ENCODE measurements at places on chromosomes 2 and 18.

DNA sequence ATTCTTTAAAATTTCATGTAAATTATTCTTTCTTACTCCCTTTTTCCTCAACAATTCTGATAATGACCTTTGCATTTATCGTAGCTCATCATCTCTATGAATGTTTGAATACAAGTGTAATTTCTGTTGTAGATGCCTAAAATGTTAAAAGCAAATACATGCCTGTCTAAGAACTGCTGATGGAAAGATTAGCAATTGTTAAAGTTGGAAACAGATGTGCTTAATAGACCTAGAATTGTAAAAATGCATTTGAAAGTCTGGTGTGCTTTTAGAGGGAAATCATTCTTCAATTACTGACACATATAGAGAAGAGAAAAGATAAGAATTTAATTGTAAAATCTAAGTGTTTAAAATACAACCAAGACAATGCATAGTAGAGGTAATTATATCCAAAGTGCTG is 50.4 kb downstream of the CCDC102B start:
- DNase-seq = no peak
- H3K4me3 ChIP-seq = no peak overlapping the region
- no peaks in the 10 kb centered on the region for H3K4me1 ChIP-seq
- H3K27me3 ChIP-seq = no peaks in the 10 kb centered on the region
- no peak overlapping the region for H3K27ac ChIP-seq

DNA sequence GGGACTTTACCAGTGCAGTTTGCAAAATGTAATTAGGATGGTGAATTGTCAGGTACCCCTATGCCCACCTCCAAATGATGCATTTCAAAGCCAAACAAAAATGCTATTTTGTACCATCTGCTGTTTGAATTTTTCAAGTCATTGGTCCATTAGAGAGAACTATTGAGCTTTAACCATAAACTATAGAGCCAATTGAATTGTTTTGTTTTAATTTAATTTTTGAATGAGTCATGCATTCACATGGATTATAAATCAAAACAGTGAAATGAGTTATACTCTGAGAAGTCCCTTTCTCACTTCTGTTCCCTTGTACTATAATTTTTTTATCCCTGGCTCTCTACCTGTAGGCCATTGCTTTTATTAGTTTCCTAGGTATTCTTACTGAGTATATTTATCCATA is 140.6 kb upstream of the LYPD6 start:
- no peaks in the 10 kb centered on the region for H3K36me3 ChIP-seq
- no peaks in the 10 kb centered on the region for H3K4me1 ChIP-seq
- no peaks in the 10 kb centered on the region for H3K27me3 ChIP-seq

DNA sequence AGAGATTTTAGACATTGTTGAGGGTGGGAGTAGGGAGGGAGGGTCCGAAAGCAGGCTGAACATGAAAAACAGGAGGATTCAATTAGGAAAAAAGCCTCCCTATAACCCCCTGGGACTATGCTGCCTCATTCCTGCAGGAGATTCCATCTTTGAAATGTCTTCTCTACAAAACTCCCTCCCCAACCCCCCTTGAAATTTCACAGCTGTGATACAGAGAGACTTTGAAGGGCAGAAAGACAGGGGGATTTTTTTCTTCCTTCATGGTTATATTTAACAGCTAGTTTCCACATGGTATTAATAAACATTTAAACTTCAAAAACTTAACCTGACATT is 57.6 kb downstream of the TRIB2 start:
- no peaks in the 10 kb centered on the region for H3K4me1 ChIP-seq
- H3K4me3 ChIP-seq = no peak overlapping the region
- no peaks in the 10 kb centered on the region for H3K27me3 ChIP-seq
- no peaks in the 10 kb centered on the region for H3K36me3 ChIP-seq
- DNase-seq = no peak
- H3K27ac ChIP-seq = no peak overlapping the region

DNA sequence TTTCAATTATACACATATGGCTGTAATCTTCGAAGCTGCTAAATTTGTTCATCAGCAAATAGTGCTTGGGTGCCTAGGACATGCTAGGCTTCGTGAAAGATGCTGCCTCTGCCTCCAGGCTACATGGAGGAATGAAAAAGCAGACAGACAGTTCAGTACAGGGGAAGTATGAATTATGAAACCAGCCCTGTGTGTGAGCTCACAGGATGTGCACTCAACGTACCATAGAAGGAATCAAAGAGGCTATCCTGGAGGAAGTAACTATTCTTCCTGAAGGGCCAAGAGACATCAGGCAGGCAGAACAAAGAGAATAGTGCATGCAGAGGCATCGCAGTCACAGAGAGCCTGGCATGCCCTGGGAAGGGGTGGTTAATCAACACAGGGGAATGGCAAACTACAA is 61.4 kb downstream of the DYM start:
- H3K27me3 ChIP-seq = no peaks in the 10 kb centered on the region
- DNase-seq = no peak
- no peak overlapping the region for H3K4me3 ChIP-seq
- H3K36me3 ChIP-seq = no peaks in the 10 kb centered on the region
- no peak overlapping the region for H3K27ac ChIP-seq
- peaks cover 9% of the 10 kb centered on the region for H3K4me1 ChIP-seq

GRCh38 chr2:204794624-204795023 is 249.3 kb downstream of the PARD3B start:
- no peaks in the 10 kb centered on the region for H3K27me3 ChIP-seq
- no peak for DNase-seq
- H3K4me1 ChIP-seq = peaks cover 10% of the 10 kb centered on the region
- no peaks in the 10 kb centered on the region for H3K36me3 ChIP-seq

GRCh38 chr18:50911006-50911405 is 32.1 kb downstream of the ME2 start:
- H3K27me3 ChIP-seq = no peaks in the 10 kb centered on the region
- H3K4me3 ChIP-seq = no peak overlapping the region
- peaks cover 8% of the 10 kb centered on the region for H3K36me3 ChIP-seq
- no peak overlapping the region for H3K27ac ChIP-seq
- no peak for DNase-seq

DNA sequence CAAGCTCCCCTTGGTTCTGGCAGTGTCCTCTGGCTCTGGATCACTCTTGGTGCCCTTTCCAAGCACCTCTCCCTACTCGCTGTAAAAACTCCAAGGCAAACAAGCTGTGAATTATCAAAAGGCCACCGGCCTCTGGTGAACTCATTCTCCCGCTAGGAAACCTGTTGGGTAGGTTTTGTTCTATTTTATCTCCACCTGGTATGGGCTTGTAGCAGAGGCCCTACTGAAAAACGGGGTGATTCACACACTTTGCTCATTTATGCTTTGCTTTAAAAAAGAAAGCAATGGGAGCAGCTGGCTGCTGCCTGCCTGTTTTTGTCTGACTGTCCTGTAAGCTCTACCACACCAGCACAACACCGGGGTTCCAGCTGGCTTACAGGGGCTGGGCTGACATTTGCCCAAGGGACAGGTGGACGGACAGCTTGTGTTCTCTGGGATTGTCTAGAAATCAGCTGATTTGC is 56.8 kb downstream of the SH3BP4 start:
- no peak overlapping the region for H3K27ac ChIP-seq
- peaks cover 11% of the 10 kb centered on the region for H3K4me1 ChIP-seq
- no peaks in the 10 kb centered on the region for H3K27me3 ChIP-seq
- no peaks in the 10 kb centered on the region for H3K36me3 ChIP-seq
- no peak for DNase-seq

DNA sequence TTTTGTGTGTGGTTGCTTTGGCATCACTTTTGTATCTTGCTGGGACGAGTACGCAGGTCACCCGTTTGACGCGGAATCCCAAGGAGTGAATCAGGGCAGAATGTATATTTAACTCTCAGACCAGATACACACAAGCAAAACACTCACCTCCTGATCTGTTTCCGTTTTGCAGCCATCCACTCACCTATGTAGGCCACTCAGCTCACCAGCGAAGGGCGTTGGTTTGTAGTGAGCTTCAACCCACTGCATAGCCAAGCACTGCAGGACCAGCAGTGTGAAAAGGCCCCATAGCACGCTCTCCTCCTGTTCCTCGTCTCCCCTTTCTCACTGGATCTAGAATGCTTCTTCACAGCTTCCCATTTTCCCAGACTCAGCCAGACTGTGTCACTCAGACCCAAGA is 58.3 kb downstream of the ZNF532 start:
- no peaks in the 10 kb centered on the region for H3K27me3 ChIP-seq
- DNase-seq = no peak
- H3K27ac ChIP-seq = peak overlapping the region; percentile 75
- peaks cover 19% of the 10 kb centered on the region for H3K4me1 ChIP-seq
- peaks cover 14% of the 10 kb centered on the region for H3K36me3 ChIP-seq

DNA sequence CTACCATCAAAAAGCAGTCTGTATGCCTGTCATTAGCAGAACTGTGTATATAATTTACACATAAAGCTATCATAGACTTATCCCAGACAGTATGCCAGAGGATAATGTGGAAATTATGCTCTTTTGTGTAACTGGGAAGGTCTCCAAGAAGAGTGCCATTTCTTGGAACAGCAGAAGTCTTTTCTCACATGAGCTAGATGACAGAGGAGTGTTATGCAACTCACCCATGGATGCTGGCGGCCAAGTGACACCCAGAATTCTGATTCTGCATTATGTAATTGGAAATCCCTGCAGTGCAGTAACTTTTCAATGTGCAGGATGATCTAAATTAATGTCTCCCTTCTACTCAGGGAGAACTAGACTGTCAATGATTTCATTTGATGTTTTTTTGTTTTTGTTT is 160.0 kb downstream of the UBE2E3 start:
- DNase-seq = no peak
- no peaks in the 10 kb centered on the region for H3K27me3 ChIP-seq
- no peaks in the 10 kb centered on the region for H3K4me1 ChIP-seq
- no peak overlapping the region for H3K27ac ChIP-seq
- H3K36me3 ChIP-seq = no peaks in the 10 kb centered on the region

DNA sequence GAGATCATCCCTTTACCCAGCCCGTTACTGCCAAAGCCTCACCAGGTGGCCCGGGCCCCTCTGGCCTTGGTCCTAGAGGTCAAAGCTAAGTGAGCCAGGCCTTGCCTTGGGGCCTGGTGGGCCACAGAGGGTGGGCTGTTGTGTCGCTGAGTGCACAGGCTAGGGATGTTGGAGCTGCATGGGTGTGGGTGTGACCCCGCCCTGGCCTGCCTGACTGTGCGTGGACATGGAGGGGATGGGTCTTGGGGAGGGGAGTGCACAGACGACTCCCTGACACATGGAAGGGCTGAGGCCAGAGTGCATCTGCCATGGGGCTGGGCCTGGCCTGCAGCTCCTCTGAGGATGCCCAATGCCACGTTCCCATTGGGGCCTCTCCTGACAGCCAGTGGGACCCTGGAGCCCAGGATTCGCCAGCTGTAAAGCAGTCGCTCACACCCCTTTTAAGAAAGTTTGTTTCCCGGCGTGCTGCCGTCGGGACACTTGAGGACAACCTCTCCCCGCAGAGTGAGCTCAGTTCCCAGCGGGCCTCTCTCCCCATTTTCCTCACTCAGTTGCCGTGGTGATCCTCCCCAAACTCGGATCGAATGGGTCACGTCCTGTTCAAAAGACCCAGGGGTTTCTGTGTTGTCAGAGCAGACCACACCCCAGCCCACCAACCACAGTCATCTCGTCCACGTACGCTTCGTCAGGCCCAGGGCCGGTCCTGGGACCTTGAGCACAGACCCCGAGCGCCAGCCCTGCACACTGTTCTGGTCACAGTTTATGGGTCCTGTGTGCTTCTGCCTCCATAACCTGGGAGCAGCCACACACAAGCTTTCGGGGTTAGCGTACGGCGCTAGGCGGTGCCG is 93.5 kb downstream of the NFATC1 start:
- no peak for DNase-seq
- H3K27me3 ChIP-seq = no peaks in the 10 kb centered on the region
- peaks cover 18% of the 10 kb centered on the region for H3K36me3 ChIP-seq
- no peak overlapping the region for H3K4me3 ChIP-seq
- peaks cover 10% of the 10 kb centered on the region for H3K4me1 ChIP-seq
- H3K27ac ChIP-seq = no peak overlapping the region

All from thoracic aorta (tissue), 2 donors.